ENCODE measurements at places on chromosomes 6 and 20.

- no peak for DNase-seq
Observed at GRCh38 chr20:49727894-49728885, 14.5 kb upstream of the B4GALT5 start.

- DNase-seq = no peak
Observed at GRCh38 chr6:57298741-57299140, 18.7 kb upstream of the PRIM2 start.

GRCh38 chr6:21204951-21205350 is 388.6 kb upstream of the SOX4 start:
- DNase-seq = no peak

- no peak for DNase-seq
Observed at GRCh38 chr20:29296256-29297230, 1960.9 kb upstream of the DEFB115 start.

DNA sequence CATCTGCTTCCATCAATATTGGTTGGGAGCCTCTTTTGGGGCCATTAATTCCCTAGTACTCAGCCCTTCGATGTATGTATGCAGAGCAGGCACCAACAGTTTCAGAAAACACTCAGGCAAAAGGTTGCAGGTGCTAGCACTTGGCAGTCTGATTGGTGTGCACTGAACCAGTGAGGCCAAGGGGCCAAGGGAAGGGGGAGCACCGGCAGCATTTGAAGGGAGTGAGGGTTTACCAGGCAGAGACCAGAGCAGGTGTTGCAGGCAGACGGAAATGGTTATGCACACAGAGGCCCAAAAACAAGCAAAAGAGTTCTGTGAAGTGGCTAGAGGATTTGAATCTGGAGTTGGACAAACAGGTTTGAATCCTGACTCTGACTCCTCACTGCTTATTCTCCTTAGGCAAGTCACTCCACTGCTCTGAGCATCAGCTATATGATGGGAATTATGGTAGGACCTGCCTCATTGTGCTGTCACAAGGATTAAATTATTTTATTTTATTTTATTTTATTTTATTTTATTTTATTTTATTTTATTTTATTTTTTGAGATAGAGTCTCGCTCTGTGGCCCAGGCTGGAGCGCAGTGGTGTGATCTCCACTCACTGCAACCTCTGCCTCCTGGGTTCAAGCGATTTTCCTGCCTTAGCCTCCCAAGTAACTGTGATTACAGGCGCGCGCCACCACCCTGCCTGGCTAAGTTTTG is 58.1 kb upstream of the SHLD1 start:
- no peak for DNase-seq

GRCh38 chr6:44305200-44305725 is 7.9 kb downstream of the AARS2 start:
- no peak for DNase-seq

GRCh38 chr6:93266116-93266817 is 153.1 kb downstream of the EPHA7 start:
- no peak for DNase-seq

DNA sequence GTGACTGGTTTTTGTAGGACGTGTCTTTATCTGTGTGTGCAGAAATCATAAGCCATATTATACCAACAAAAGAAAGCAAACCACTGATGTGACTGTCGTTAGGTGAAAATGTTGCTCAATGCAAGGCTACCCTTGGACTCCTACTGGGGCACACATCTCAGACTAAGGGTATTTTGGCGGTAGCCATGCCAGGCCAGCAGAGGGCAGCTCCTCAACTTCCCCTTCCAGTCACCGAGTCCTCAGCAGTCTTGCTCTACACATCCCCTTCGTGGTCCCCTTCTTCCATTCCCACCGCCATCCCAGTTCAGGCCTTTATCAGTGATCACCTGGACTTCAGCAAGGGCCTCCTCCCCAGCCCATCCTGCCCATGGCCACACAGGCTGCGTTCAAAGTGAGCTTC is 113.7 kb upstream of the GGTLC1 start:
- peak; percentile 28 for DNase-seq

DNA sequence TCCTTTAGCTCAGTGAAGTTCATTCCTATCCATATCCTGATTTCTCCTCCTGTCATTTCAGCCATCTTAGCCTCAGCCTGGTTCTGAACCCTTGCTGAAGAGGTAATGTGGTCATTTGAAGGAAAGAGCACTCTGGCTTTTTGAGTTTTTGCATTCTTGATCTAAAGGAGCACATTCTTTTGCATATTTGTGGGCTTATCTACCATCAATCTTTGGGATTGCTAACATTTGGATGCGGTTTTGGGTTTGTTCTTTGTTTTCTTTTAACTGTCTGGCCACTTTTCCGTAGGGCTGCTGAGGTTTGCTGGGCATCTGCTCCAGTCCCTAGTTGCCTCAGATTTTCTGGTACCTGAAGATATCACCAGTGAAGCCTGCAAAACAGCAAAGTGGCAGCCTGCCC is 238.3 kb downstream of the EPM2A start:
- no peak for DNase-seq

GRCh38 chr6:111361648-111362047 is 121.4 kb downstream of the REV3L start:
- no peak for DNase-seq

Data from CD4-positive, alpha-beta T cell treated with Interleukin-10 for 1 hour (primary cell).